ENCODE measurements at places on chromosomes 16 and 17.

- DNase-seq = peak; percentile 25
Observed at GRCh38 chr17:79441356-79442160, 169.3 kb downstream of the RBFOX3 start.

- DNase-seq = no peak
Observed at GRCh38 chr17:17485420-17485819, 8.6 kb downstream of the MED9 start.

DNA sequence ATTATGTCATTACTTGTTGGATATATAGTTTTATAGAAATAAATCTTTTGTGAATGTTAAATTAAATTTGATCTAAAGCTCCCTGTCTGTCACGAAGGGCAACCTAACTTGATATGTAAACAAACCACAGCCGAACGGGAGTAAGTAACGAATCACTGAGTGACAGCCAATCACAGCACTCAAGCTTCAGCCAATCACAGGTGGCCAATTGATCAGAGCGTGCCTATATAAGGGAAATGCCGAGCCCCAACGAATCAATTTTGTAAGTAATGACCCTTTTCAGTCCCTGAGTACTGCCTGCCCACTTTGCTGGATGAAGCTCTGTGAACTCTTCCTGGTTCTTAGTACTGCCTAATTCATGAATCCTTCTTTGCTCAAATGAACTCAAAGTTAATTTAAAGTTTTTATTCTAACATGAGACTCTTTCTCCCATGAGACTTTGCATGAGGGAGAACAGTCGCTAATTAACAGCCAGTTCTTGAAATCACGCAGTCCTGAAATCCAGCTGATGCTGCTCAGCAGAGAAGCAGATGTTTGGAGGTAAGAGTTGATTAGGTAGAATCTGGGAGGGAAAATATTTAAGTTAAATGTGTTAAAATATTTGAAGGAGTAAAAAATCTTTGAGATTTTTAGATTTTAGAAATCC lies 302.2 kb downstream of the CNTNAP4 start:
- no peak for DNase-seq

GRCh38 chr16:88672776-88673175 lies 9.9 kb upstream of the MVD start:
- no peak for DNase-seq

DNA sequence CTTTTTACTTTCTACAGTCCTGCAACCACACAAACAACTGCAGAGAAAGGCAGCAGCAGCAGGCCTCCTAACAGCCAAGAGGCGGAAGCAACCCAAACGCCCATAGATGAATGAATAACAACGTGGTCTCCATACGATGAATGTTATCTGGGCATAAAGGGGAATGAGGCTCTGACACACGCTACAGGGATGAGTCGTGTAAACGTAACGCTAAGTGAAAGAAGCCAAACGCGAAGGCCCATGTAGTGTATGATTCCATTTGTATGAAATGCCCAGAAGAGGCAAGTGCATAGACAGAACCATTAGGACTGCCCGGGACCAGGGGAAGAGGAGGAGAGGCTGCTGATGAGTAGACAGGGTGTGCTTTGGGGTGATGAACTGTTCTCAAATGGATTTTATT lies 94.8 kb upstream of the DNAH17 start:
- no peak for DNase-seq

- DNase-seq = no peak
Observed at GRCh38 chr16:73543331-73543969, 495.5 kb upstream of the ZFHX3 start.

- DNase-seq = peak; percentile 24
Observed at GRCh38 chr17:65294181-65294719, 157.1 kb downstream of the RGS9 start.

- no peak for DNase-seq
Observed at GRCh38 chr17:79982986-79983385, 52.7 kb downstream of the TBC1D16 start.

- DNase-seq = no peak
Observed at GRCh38 chr17:41837761-41838538, at the start of gene KLHL10. KLHL10 (plus strand) TSS chr17:41837825; CDS start chr17:41837933, 108 bp downstream.

DNA sequence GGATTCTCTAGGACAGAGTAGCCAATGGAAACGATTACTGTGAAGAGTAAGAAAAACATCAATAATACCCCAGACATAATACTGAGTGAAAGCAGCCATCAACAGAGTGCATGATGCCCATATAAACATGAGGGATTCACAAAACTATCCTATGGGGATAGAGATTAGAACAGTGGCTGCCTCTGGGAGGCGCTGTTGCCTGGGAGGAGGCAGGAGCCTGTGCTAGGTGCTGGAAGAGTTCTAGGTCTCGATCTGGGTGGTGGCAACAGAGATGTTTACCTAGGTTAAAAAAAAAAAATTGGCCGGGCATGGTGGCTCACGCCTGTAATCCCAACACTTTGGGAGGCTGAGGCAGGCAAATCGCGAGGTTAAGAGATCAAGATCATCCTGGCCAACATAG lies 7.9 kb downstream of the FA2H start:
- DNase-seq = no peak

DNA sequence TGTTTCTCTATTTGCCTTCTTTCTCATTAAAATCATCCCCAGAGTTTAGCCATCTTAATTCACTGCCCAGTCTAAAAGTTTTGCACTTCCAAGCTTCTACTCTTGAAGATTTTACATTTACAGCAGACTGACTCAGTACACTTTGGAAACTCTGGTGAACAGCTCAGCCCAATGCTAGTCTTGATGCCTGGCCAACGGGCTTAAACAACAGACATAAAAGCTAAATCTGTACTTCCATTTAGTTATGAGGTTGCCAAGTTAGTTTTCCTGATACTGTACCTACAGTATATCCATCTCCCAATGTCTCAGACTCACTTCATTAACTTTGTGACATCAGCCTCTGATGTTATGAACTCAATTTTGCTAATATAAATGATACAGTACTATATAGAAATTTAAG lies 891.8 kb upstream of the SOX9 start:
- no peak for DNase-seq

DNA sequence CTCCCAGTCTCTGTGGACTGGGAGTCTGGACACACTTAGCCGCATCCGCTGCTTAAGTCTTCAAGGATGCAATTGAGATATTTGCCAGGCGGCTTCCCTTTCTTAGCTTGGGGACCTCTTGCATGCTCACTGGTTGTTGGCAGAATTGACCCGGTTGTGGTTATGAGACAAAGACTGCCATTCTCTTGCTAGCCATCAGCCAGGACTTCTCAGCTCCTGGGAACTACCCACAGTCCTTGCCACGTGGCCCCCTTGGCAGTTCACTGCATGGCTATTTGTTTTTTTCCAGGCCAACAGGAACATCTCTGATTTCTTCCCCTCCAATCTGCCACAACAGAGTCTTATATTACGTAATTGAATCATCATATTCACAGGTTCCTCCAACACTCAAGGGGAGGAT lies 25.5 kb downstream of the CACNG4 start:
- no peak for DNase-seq

DNA sequence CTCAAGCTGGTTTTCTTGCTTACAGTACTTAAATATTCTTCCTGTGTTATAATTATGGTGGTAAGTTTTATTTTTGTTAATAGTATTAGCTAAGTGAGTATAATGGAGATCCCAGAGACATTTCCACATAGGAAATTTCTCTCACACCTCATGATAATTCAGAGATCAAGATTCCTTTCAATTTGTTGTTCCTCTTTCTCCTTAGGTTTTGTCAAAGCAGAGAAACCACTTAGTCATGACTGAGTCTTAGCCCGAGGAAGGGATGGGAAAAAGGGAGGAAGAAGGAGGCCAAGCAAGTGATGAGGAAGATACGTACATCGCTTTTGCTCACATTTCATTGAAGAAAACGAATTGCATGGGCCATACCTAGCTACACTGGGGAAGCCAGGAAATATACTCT lies 18.4 kb downstream of the ESRP2 start:
- no peak for DNase-seq

- no peak for DNase-seq
Observed at GRCh38 chr17:79942011-79942405, 93.7 kb downstream of the TBC1D16 start.

DNA sequence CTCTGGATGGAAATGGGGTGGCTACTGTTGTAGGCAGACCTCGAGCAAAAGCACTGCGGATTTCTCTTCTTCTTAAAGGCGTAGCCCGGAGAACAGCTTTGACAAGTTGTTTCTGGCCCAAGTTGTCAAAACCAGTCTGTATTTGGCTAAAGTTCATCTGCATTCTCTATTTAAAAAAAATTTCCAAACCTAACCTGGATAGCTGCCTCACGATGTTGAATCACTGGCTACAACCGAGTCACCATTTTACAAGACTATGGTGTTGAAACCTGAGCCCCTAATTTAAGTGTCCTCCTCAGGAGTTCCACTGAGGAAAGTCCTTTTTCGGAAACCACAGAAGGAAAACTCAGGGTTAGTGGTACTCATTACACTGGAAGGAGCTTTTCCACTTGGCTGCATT lies 1.5 kb downstream of the SLC16A6 start:
- DNase-seq = no peak

GRCh38 chr16:52174168-52174567 lies 372.8 kb downstream of the TOX3 start:
- DNase-seq = no peak

DNA sequence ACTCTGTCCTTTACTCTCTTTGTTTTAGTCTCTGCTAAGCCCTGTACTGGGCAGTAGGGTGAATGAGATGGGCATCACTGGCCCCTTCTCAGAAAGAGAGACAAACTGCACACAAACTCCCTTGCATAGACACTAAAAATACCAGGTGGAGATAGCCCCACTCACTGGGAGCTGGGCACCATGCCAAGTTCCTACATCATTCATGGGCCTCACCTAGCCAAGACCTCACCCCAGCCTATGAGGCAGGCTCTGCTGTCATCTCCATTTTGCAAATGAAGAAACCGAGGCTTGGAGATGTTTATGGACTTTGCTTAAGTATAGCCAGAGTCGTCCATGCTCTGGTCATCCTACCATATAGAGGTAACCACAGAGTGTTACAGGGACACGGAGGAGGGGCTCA lies 499.8 kb upstream of the CDH11 start:
- DNase-seq = no peak

DNA sequence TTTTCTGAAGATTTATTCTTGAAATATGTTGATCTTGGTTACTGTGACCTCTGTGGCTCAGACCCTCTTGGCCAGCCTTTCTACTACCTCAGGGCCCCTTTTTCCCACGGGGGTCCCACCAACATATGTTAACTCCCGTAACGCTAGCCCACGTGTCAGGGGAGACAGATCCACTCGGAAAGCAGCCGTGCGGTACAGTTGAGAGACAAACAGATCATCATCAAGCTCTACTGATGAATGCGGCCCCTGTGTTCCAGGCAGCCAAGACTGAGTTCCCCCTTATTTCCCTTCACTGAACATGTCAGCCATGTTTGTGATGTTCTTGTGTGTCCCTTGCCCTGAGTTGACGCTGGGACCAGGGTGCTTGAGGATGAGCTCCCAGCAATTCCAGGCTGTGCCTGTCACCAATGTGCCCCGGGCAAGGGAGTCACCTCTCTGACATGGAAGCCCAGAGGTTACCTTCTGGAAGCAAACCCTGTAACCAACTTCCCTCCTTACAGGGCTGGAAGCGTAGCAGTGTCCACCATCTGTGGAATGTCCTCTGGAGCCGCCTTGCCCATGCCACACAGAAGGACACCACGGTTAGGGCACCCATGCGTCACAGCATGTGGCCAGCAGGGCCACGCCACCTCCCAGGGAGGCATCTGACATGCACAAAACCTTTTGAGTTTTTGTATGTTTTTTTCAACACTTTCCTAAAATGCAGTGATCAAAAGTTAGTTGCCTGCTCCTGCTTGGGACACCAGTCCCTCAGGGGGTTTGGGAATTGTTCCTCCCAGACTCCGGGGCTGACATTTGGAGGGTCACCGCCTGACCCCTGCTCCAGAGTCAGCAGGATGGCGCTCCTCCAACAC lies 193.7 kb upstream of the CHMP6 start:
- DNase-seq = no peak

DNA sequence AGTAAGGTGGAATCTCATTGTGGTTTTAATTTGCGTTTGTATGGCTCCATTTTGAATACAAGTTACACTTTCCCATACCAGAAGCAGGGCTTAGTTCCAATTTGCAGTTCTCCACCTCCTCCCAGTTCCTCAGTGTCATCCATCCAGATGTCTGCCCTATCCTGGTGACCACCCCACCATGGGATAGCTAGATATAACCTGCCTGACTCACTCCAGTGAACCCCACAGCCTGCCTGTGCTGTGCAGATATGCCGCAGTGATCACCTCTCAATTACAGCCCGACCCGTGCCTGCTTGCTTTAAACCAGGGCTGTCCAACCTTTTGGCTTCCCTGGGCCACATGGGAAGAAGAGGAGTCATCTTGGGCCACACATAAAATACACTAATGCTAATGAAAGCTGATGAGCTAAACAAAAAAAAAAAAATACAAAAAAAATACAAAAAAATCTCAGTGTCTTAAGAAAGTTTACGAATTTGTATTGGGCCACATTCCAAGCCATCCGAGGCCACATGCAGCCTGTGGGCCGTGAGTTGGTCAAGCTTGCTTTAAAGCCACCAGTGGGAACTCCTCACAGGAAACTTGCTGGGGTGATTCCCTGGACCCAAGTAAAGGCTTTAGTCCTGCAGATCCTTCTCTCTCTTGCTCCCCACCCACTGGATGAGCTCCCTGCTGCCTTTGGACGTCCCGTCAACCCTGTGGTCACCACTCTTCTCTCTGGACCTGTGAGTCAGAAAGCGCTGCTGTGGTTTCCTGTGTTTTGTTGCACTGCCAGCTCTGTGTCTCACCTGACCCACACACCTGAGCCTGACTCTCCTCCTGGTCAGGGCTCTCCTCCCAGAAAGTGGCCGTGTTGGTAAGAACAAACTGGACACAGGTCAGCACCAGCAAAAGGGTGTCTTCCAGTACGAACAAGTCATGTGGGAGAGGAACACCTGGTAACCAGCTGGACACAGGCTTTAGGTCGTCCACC lies 83.0 kb downstream of the EMP2 start:
- no peak for DNase-seq

DNA sequence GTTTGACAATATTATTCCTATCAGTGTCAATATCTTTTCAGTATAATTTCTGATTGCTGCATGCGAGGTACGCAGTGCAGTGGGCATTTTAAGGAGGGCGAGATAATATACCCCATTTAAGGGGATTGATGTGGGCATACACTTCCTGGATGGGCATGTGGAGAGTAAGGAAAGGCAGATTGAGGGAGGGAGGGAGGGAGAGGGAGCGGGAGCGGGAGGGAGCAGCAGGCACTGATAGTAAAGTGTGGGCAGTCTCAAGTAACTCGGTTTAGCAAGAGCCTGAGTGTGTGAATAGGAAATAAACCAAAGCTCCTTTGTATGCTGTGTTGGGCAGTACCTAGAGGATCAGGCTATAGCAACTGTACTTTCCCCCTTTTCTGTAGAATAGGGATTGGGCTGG lies 5.1 kb downstream of the BPTF start:
- no peak for DNase-seq

GRCh38 chr16:85446951-85447692 lies 166.0 kb upstream of the GSE1 start:
- no peak for DNase-seq

- no peak for DNase-seq
Observed at GRCh38 chr16:83747936-83748335, 59.8 kb upstream of the HSBP1 start.

- no peak for DNase-seq
Observed at GRCh38 chr16:80828495-80828894, 24.1 kb upstream of the CDYL2 start.

- no peak for DNase-seq
Observed at GRCh38 chr17:48564188-48565021, 13.7 kb downstream of the HOXB4 start.

All from forelimb muscle (tissue), 1 donor.